ENCODE measurements at places on chromosomes 11 and 22. TPM values are rescaled to one million over a fixed set of nuclear protein-coding genes. Genes with fewer than 3 reads are reported as not detected.

Gene NLRP14
- 0.88 TPM for total RNA-seq

Gene MMP8
- not detected for total RNA-seq

Gene LGR4
- total RNA-seq, result 350 TPM

Gene NXPE2
- 0.33 TPM for total RNA-seq

Gene KCNQ1
- 1.6 TPM for total RNA-seq

Gene HBG1
- total RNA-seq, result 6.3 TPM

Gene ABCG4
- total RNA-seq, result 14.6 TPM

Gene HBE1
- total RNA-seq, result 1.5 TPM

Gene PHLDA2
- total RNA-seq, result not detected

Gene GAB4
- not detected for total RNA-seq

Gene TMEM223
- 19.8 TPM for total RNA-seq

Gene PNPLA5
- 0.16 TPM for total RNA-seq

Gene KIF18A
- total RNA-seq, result 8.7 TPM

Gene KCNJ1
- total RNA-seq, result not detected

Gene HBB
- total RNA-seq, result 165 TPM

Gene MMP13
- not detected for total RNA-seq

Gene INSC
- 3.2 TPM for total RNA-seq

Gene CCDC15
- total RNA-seq, result 5.2 TPM

Gene ZNF214
- total RNA-seq, result 18.0 TPM

Gene ME3
- total RNA-seq, result 90.2 TPM

Gene MS4A6E
- total RNA-seq, result not detected

Gene SYT13
- total RNA-seq, result 19.8 TPM

Gene MRGPRD
- total RNA-seq, result not detected

Gene NTM
- 81.8 TPM for total RNA-seq

Gene TBX1
- 2.2 TPM for total RNA-seq

Gene OR52I1
- total RNA-seq, result not detected

Gene ARHGEF17
- total RNA-seq, result 60.8 TPM

Gene MYO7A
- total RNA-seq, result 51.1 TPM

Gene APOBEC3B
- 1.8 TPM for total RNA-seq

Gene AKIP1
- total RNA-seq, result 32.1 TPM

Gene BIRC2
- 90.1 TPM for total RNA-seq

Gene EFEMP2
- total RNA-seq, result 65.5 TPM

Gene ACCSL
- not detected for total RNA-seq

Gene CXCR5
- not detected for total RNA-seq

Gene TMPRSS13
- 1.7 TPM for total RNA-seq

Gene PDGFB
- 10.4 TPM for total RNA-seq

Gene PHLDB1
- 93.2 TPM for total RNA-seq

Gene VSTM5
- total RNA-seq, result 2.0 TPM

Gene CHEK1
- total RNA-seq, result 13.7 TPM

Gene PTPRJ
- 24.4 TPM for total RNA-seq

Gene SCN3B
- total RNA-seq, result 38.5 TPM

Gene PARVG
- total RNA-seq, result 5.8 TPM

Gene TCN2
- total RNA-seq, result 31.2 TPM

Gene FOLR3
- not detected for total RNA-seq

Data from camera-type eye (tissue), 1 donor.